ENCODE measurements at places on chromosomes 4 and X. TPM values are rescaled to one million over a fixed set of nuclear protein-coding genes. Genes with fewer than 3 reads are reported as not detected.

DNA sequence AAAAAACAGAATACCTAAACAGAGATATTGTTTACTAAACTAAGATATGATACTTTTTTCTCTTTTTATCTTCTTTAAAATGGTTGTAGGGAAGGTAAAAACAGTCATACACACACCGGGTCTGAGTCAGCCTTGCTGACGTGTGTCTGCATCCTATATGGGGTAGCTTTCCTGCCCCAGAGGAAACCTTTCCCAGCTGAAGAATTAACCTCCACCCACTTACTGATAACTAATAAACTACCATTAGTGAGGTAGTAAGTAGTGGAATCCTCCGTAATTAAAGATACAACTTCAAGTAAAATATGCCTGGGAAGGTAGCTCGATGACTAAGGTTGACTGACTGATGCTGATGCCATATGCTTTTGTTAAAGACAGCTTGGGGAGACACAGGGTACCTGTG is 312.2 kb downstream of the DCTD start:
- DNase-seq = no peak

INTU gene
- total RNA-seq = 4.6 TPM

C4orf36 gene
- total RNA-seq = 1.2 TPM

CDKL5 gene
- 6.8 TPM for total RNA-seq

GRCh38 chr4:2800691-2801596 is 8.1 kb downstream of the SH3BP2 start:
- DNase-seq = no peak

- DNase-seq = no peak
These were observed 28.9 kb upstream of the WDR17 start for GRCh38 chr4:176036585-176037205.

BANK1 gene
- 11.6 TPM for total RNA-seq

USP11 gene
- total RNA-seq = 42.2 TPM

GRCh38 chr4:127558489-127559407 is 74.0 kb upstream of the INTU start:
- DNase-seq = no peak

FAT1 gene
- total RNA-seq = 50.3 TPM

DNA sequence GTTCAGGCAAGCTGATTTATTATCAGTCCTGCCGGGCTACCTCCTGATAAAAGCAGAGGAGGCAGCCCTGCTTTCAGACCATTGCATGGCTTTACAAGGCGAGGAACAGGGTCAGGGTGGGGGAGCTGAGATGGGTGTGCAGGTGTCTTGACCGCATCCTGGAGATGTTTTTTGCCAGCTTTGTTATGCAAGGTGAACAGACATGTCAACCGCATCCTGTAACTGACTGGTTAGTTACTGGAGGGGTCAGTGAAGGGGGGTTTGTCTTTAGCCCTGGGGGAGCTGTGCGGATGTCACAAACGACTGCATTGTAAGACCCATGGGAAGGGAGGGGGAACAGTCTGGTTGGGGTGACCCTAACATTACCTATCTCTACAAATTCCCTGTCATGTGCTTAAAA is 10.0 kb downstream of the ADAM29 start:
- DNase-seq = no peak

- no peak for DNase-seq
These were observed 3.3 kb upstream of the BGN start for GRCh38 chrX:153491351-153491914.

DNA sequence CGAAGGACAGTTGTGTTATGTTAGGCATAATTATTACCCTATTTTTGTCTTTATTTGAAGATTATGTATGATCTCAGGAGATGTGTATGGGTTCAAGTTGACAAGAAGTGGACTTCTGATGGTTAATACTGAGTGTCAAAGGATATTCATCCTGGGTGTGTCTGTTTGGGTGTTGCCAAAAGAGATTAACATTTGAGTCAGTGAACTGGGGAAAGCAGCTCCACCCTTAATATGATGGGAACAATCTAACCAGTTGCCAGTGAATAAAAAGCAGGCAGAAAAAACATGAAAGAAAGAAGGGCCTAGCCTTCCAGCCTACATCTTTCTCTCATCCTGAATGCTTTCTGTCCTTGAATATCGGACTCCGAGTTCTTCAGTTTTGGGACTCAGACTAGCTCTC is 332.6 kb downstream of the DTHD1 start:
- DNase-seq = no peak

F11 gene
- not detected for total RNA-seq

DNA sequence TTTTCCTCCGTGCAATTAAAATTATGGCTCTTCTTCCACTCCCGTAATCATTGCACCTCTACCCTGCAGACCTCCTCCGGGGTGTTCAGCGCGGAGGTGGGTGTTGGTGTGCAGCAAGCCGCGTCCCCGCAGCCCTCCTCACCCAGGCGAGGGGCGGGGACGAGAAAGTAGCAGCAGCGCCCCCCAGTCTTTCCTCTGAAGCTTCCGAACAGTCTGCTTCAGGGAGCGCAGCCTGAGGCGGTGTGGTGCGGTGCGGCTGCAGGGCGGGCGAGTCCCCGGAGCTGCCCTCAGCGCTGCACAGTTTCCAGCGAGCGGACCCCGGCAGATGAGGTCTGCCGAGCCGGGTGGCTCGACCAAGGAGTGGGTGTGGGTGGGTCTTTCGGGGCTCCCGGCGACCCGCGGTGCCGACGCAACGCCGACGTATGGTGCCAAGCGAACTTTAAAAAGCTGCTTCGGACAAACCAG is at the start of gene FRAS1:
Gene FRAS1 (plus strand): TSS at position 189 of the 465 bp plus-strand sequence. CDS start 687 bp downstream, outside the sequence.
- no peak for DNase-seq

GRCh38 chr4:10104211-10104990 is 12.2 kb downstream of the WDR1 start:
- no peak for DNase-seq

DNA sequence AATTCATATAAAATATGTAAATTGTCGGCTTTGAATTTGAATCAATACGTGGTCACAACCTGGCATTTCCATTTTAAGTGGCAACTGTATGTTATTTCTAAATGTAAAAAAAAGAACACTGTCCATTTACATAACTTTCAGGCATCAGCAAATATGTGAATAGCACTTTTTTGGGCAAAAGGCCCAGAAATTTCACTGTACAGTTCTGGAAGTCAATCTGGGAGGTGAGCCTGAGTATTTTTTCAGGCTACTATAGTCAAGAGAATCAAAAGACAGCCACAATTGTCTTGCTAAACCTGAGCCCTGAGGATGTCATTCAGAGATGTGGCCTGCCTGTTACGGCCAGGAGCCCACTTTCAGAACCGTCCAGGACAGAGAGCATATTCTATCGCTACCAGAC is 543.9 kb upstream of the MAGEB2 start:
- DNase-seq = no peak

ADGRG2 gene
- 7.1 TPM for total RNA-seq

MEPE gene
- not detected for total RNA-seq

F8A2 gene
- total RNA-seq = not detected

DNA sequence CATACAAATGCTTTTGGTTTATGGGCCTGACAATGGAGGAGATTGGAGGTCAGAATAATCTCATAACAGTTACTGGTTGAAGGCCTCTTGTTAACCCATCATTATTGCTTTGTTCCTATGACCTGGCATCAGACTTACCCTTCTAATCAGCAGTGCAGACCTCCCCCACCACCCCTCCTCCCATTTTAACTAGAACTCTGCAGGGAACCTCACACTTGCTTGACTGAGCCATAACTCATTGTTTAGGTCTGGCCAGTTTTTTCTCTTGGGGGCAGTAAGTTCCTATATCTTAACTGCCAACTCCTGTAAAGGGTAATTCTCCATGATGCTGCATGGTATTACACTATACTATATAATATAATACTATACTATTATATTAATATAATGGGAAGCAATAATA is 609.3 kb downstream of the IL1RAPL1 start:
- DNase-seq = no peak

DMD gene
- 45.5 TPM for total RNA-seq

- DNase-seq = no peak
These were observed 195.3 kb downstream of the MAML3 start for GRCh38 chr4:139958739-139959098.

Data from mesenteric fat pad (tissue), 1 donor.